ENCODE measurements at places on chromosomes 12 and 14. TPM values are rescaled to one million over a fixed set of nuclear protein-coding genes. Genes with fewer than 3 reads are reported as not detected.

Gene BEST3
- total RNA-seq: 0.13 TPM

Gene ASPG
- total RNA-seq: 18.7 TPM

DNA sequence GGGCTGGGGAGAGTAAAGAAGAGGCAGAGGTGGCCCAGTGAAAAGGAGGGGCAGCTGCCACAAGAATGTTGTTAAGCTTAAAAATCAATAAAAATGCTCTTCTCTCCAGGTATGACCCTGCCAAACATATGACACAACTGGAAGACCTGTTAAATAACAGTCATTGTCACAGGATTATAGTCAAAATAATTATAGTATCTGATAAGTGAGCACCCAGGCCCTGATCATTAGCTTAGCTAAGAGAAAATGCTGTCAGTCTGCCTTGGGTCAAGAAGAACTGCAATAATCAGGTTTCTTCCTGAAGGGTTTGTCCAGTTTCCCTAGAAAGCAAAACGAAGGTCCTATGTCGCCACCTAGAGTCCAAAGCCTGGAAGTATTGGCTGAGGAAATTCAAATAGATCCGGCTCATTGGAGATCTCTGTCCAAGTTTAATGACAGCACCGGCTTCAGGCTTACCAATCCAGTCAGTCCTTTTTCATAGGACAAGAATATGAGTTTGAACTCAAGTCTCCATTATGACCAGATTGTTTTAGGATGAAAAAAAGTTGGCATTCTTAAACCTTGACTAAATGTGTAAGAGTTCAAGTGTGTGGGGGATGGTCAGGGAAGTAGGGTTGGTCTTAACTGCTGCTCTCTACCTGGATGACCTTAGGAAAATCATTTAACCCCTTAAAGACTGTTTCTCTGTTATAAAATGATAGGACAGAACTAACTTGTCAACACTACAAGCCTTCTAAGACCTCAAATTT is 22.5 kb upstream of the NKX2-8 start:
- DNase-seq: no peak

GRCh38 chr12:24378548-24379407 is 429.3 kb upstream of the SOX5 start:
- no peak for DNase-seq

DNA sequence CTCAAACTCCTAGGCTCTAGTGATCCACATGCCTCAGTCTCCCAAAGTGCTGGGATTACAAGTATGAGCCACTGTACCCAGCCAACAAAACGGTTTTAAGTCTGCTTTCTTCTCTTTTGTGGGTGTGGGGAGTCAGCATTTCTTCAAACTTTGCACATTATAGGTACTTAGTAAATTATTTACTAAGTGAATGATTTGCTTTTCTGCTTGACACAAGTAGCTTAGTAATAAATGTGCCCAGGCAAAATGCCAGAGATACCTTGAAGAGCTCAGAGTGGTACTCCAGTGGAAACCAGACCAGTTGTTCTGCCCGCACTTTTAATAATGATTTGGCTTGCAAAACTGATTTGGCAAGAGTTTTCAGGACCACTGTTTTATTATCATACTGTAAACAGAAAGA is 15.0 kb downstream of the DEPDC4 start:
- DNase-seq: no peak

Measured in lower leg skin (tissue), 4 donors.